Ovary (tissue), 10 donors: ENCODE measurements at places on chromosomes 6 and 20. TPM values are rescaled to one million over a fixed set of nuclear protein-coding genes. Genes with fewer than 3 reads are reported as not detected.

The GSTA3 gene
- total RNA-seq = not detected

The FAM209B gene
- total RNA-seq = not detected

DNA sequence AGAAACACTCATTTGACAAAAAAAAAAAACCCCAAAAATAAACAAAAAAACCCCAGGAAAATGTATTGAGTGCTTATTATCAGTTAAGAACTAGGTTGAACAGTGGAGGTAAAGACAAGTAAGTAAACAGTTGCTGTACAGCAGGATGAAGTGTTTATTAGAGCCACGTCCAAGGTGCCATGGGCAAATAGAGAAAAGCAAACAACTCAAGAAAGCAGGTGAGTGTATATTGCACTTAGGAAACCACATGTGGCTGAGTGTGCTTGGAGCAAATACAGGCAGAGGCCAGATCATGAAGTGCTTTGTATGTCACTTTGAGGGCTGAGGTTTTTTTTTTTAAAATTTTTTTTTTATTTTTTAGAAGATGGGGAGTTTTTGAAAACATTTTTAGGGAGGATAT lies 98.3 kb downstream of the MACROD2 start:
- no peak for DNase-seq

GRCh38 chr6:34239893-34240292 lies 3.2 kb downstream of the HMGA1 start:
- DNase-seq = peak; percentile 9

- no peak for DNase-seq
These were observed 235.4 kb downstream of the CDC5L start for GRCh38 chr6:44622956-44623355.

The RHAG gene
- total RNA-seq = not detected

- no peak for DNase-seq
These were observed 522.4 kb downstream of the HDGFL1 start for GRCh38 chr6:23091795-23092194.

The KHDC1L gene
- not detected for total RNA-seq

The LY6G5C gene
- total RNA-seq = 1.7 TPM

DNA sequence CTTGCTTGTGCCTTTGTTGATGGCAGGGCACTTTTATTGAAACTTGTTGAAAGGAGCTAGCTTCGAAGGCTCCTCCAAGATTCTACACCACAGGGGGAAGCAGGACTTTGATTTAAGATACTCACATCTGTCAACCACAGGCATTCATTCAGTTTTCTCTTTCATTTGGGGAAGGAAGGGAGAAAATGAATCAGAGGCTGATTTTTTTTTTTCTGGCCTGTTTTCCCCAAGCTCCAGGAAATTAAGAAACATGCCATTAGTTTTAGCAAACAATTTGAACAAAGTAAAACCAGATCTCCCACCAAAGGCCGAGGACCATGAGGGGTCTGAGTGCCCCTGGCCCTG lies 8.7 kb upstream of the APCDD1L start:
- DNase-seq = no peak
